ENCODE measurements at places on chromosomes 6 and 20. TPM values are rescaled to one million over a fixed set of nuclear protein-coding genes. Genes with fewer than 3 reads are reported as not detected.

The AGPAT4 gene
- 5.5 TPM for total RNA-seq

The HLA-E gene
- 67.3 TPM for total RNA-seq

The RBPJL gene
- not detected for total RNA-seq

The SYNGAP1 gene
- 4.2 TPM for total RNA-seq

The CCND3 gene
- total RNA-seq, result 123 TPM

Data from A549 treated with Mapracorat at 1 μM for 4 hours (cell line).